ENCODE measurements at places on chromosomes 12 and 14.

GRCh38 chr14:23319746-23320583 lies 1.3 kb upstream of the PABPN1 start:
- no peak for DNase-seq

- DNase-seq: no peak
These were observed 89.1 kb upstream of the VASH1 start for GRCh38 chr14:76672123-76672522.

DNA sequence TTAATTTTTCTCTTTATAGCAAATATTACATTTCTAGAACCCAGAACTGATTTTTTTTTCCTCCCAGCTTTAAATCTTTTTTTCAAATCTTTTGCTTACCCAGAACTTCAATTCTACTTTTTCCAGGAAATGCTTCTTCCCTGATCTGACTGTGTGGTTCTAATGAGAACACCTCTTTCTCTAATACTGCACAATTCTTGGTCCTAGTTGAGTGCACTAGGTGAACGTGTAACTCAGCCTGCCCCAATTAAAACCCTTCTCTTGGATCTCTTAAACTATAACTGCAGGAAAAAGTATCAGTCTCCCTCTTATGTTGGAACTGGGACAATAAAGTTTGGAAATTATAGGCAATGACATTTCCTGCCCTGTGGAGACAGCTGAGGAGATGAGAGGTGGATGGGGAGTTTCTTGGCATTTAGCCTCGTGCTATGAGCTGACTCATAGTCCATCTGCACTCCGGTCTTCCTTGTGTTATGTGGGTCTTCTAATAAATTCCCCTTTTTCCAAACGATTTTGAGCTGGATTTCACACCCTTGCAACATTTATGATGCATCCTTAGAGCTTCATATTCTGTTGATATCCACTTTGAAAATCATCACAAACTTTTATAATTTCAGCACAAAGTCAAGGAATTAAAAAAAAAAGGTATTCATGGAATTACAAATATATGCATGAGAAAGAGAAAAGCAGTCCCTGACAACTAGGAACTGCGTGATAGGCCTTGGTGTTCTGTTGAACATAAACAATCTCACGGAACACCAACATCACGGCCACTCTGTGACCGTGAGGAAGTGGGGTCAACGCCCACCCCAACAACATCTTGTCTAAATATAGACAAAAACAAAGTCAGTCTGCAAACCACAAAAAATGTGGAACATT lies 52.4 kb downstream of the BRMS1L start:
- no peak for DNase-seq

- DNase-seq: no peak
These were observed 11.2 kb upstream of the PYGL start for GRCh38 chr14:50955373-50956043.

DNA sequence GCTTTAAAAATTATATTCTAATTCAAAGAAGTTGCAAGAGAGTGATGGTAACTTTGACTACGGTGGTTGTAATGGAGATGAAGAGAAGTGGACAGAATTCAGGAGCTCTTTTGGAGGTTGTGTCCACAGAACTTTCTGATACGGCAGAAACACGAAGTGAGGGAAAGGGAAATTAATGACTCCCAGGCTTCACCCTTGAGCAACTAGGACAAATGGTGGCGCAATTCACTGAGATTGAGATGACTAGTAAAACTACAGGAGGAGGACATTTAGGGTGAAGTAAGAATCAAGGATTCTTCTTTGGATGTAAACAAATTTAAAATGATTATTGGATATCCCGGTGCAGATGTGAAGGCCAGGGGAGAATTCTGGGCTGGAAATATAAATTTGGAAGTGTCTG lies 212.6 kb downstream of the PTPRO start:
- no peak for DNase-seq

GRCh38 chr12:93460902-93461301 lies 6.4 kb upstream of the MRPL42 start:
- no peak for DNase-seq

- no peak for DNase-seq
These were observed 55.2 kb downstream of the MAP1LC3B2 start for GRCh38 chr12:116614194-116614915.

DNA sequence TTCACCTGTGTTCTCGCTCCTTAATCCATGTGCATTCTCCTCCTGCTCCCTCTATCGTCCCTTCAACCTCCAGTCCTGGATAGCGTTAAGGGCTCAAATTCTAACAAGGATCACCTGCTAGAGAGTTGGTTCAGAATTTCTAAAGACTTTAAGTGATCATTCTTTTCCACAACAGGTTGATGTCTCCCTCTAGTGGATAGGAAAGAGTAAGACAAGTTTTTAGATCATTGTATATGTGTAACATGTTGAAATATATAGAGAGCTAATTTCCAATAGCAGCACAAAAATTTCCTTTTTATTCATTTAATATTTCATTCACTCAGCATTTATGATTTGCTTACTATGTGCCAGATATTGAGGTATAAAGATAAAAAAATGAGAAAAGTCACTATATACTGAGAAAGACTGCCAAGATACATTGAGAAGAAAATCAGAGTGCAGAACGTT lies 9.3 kb upstream of the ESR2 start:
- no peak for DNase-seq

GRCh38 chr14:68653804-68654203 lies 139.1 kb downstream of the ZFP36L1 start:
- no peak for DNase-seq

DNA sequence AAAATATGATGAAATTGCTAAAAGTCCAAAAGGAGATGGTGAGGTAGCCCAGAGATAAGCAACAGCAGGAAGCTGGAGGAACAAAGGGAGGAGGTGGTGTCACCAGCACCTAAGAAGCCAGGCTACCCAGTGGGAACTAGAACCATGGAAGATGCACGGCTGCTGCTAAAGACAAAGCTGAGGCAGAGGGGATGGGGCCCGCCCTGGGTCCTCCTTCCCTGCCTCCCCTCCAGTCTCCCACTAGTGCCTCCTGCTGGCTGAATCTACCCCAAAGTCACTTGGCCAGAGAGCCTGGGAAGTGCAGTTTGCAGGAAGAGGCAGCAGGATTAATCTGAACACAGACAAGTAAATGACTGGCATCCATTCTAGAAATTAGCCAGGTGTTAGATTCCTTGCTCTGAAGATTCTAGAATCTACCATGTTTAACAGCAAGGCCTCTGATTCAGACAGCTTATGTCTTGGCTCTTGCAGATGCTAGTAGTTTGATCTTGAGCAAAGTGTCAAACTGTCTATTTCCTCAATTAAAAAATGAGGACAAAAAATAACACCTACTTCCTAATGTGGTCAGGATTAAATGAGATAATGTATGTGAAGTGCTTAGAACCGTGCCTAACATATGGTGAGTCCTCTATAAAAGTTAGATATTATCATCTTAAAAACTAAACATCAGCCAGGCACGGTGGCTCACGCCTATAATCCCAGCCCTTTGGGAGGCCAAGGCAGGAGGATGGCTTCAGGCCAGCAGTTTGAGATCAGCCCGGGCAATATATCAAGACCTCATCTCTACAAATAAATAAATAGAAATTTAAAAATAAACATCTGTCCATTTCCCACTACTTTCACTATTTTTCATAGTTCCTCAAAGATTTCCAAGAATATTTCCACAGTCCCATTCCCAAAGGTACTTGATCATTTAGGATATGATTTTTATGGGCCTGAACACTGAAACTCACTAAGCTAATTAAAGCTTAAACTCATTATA lies 5.8 kb upstream of the LRP10 start:
- no peak for DNase-seq

DNA sequence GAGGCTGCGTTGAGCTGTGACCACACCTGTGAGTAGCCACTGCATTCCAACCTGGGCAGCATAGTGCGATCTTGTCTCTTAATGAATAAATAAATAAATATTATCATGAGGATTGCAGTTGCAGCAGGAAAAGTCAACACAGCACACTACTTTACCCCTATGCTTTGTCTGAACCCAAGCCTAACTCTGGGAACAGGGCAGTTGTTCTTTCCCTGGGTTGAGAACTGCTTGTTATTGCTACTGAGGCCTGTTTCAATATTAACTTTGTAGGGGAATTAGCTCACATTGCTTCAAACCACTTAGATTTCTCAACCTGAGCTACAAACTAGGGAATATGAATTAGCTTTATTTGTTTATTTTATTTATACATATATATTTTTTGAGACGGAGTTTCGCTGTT lies 102.5 kb downstream of the SCN8A start:
- DNase-seq: no peak

DNA sequence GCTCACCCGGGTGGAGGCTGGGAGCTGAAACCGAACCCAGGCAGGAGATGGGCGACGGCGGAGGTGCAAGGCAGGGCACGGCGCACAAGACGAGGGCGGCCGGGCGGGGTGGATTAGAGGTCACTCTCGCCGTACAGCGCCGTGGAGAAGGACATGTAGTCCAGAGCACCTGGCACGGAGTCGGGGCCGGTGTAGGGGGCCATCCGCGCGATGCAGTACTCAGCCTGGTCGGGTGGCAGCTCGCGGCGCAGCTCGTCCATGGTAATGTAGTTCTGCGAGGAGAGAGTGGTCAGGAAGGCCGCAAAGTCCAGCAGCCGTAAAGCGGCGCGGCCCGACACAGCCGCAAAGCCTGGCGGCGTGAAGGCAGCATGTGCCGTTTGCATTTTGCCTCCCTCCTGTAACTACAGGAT lies 81.9 kb upstream of the ZFP36L1 start:
- no peak for DNase-seq

DNA sequence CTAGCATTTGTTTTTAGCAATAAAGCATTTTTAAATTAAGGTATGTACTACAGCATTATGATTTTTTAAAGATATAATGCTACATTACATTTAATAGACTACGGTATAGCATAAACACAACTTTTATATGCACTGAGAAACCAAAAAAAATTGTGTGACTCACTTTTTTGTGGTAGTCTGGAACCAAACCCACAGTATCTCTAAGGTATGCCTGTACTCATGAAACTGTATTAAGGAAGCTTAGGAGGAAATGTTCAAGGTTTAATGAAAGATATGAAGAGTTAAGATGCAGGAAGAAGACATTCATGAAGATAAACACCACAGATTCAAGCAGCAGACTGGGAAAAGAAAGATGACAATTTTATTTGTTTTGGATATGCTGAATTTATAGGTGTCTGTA lies 51.7 kb downstream of the PPP1R12A start:
- DNase-seq: no peak

- DNase-seq: no peak
These were observed 12.1 kb upstream of the FLVCR2 start for GRCh38 chr14:75566321-75566720.

GRCh38 chr14:59332727-59333126 lies 132.5 kb downstream of the GPR135 start:
- DNase-seq: no peak

GRCh38 chr12:124434951-124435805 lies 132.2 kb downstream of the NCOR2 start:
- DNase-seq: no peak

GRCh38 chr12:3604286-3604685 lies 113.3 kb downstream of the PRMT8 start:
- DNase-seq: no peak

DNA sequence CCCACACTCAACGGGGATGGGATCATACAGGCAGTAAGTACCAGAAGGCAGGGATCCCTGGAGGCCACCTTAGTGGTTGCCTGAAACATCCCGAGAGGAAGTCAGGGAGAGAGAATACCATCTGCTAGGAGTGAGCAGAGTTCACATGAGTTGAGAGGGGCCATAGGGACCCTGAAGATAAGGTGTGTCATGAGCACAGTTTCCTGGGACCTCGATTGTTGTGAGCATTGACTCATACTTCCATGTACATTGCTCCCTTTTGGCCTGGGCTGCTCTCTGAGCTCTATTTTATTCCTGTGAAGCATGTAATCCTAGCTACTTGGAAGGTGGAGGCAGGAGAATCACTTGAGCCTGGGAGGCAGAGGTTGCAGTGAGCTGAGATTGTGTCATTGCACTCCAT lies 120.5 kb downstream of the TBC1D30 start:
- DNase-seq: no peak

DNA sequence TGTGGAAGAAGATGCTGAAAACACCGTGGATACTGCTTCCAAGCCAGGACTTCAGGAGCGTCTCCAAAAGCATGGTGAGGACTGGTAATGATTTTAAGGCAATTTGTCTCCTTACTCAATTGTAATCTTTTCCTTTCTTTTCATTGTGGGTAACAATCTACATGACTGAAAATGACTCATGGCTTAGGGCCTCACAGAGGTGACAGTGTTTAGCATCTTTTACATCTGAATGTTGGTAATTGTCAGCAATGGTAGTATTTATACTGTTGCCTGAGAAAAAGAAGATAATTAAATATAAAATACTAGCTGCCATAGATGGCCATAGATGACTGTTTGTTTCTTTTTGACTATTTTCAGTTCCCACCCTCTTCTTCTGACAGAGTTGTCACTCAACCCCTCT lies 31.6 kb downstream of the TULP3 start:
- no peak for DNase-seq

DNA sequence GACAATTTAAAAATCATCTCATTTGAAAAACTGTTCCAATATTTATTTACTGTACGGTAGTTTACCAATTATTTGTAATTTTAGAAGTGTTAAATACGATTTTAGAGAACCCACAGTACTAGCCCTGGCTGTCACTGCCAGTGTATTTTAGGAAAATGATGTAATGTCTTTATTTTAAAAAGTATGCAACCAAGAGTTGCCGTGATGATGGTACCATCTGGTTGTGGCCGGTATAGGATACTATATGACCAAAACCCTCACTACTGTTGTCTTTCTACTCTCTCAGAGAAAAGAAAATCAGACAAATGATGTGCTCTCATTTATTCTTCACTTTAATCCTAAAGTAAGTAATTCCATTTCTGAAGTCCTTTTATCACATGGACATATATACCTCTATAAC lies 395.0 kb downstream of the FOXG1 start:
- DNase-seq: no peak

DNA sequence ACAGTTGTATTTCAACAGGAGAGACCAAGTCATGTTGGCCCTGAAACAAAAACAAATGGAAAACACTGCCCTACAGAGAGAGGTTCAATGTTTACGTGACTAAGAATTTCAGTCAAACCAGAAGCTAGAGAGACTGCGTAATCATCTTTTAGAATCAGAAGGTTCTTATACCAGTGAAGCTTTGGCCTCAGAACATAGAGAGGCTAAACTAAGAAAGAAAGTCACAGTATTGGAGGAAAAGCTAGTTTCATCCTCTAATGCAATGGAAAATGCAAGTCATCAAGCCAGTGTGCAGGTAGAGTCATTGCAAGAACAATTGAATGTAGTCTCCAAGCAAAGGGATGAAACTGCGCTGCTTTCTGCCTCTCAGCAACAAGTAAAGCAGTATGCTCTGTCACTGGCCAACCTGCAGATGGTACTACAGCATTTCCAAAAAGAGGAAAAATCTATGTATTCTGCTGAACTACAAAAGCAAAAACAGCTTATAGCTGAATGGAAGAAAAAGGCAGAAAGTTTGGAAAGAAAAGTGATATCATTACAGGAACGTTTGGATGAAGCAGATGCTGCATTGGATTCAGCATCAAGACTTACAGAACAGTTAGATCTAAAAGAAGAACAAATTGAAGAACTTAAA lies 32.5 kb upstream of the NUAK1 start:
- no peak for DNase-seq

All from effector CD8-positive, alpha-beta T cell (primary cell).